Left renal pelvis (tissue), 4 donors: ENCODE measurements at places on chromosomes 4 and X. TPM values are rescaled to one million over a fixed set of nuclear protein-coding genes. Genes with fewer than 3 reads are reported as not detected.

Gene CYBB
- polyA plus RNA-seq = 28.9 TPM

DNA sequence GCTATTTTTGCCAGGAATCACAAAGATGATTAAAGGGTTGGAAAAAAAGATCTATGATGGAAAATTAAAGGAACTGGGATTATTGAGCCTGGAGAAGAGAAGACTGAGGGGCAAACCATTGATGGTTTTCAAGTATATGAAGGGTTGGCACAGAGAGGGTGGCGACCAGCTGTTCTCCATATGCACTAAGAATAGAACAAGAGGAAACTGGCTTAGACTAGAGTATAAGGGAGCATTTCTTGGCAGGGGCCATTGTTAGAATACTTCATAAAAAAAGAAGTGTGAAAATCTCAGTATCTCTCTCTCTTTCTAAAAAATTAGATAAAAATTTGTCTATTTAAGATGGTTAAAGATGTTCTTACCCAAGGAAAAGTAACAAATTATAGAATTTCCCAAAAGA, 75.1 kb downstream of the NPNT start:
- no peak for DNase-seq

Gene REPS2
- 11.7 TPM for polyA plus RNA-seq

GRCh38 chr4:139301821-139302611, at the start of gene NDUFC1:
Gene NDUFC1, minus strand, starts transcription at chr4:139302477. Its CDS starts 6,679 bp downstream, at chr4:139295798.
- peak; percentile 23 for DNase-seq

Gene CPZ
- polyA plus RNA-seq = 40.0 TPM

DNA sequence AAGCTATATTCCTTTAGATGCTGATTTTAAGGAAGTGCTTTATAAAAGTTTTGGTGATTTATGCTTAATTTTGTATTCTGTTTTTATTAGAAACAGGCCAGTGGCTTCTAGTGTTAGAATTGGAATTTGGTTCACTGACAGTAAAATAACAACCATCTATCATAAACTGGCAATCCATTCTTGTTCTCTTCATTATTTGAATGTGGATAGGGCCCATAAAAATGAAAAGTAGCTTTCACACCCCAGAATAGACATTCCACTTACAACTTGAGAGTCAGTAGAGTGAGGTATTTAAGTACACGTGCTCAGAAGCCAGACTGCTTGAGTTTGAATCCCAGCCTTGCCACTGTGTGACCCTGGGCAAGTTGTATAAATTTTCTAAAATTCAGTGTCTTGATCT, 232.4 kb upstream of the CTSO start:
- DNase-seq = no peak

DNA sequence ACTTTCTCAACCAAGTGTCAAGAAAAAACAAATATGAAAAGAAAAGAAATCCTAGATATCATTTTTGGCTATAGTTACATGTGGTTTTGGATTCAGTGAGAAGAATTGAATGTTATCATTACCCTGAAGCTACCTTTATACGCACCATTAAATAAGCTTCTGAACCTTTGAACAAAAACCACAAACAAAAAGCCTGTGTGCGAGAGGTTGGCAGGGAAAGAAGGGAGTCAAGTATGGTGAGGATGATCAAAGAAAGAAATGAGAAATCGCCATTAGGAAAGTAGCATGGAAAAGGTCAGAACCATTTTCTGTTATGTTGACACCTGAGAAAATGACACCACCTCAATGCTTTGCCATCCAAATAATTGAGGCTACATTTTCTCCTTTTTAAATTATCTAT, 1.2 kb upstream of the SLC7A11 start:
- no peak for DNase-seq

DNA sequence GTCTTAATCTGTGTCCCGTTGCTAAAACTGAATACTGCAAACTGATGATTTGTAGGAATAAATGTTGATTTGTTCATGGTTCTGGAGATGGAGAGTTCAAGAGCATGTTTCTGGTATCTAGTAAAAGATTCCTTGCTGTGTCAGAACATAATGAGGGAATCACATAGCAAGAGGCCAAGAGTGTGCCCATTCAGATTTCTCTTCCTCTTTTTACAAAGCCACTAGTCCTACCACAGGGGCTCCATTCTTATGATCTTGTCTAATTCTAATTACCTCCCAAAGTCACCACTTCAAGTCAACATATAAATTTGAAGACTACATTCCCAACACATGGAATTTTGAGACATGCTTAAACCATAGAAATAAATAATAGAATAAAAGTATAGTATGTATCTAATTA, 608.8 kb upstream of the EPHA5 start:
- DNase-seq = no peak

Gene CENPVL1
- polyA plus RNA-seq = 0.32 TPM

Gene SMIM31
- 0.42 TPM for polyA plus RNA-seq

- no peak for DNase-seq
Observed at GRCh38 chr4:184729946-184730345, 4.0 kb downstream of the CENPU start.

GRCh38 chr4:186727169-186727976, 3.7 kb upstream of the FAT1 start:
- no peak for DNase-seq

DNA sequence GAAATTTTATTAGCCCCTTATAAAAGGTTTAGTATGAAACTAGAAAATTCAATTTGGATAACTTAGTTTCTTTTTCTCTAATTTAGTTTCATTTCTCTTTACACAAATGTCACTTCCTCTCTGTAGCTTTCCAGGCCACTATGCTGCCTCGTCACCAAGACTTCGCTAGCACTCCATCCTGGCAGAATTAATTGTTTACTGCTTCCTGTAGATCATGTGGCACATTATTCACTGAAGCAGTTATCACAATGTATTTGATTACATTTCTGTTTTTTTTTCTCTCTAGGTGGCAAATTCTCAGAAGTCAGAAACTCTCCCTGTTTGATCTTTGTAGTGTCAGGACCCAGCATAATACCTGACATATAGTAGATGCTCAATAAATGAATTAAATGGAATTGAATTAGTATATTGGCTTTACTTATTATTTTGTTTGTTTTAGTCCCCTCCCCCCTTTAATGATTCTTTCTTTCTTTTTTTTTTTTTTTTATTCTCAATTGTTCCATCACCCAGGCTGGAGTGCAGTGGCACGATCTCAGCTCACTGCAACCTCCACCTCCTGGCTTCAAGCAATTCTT, 9.3 kb upstream of the SAT1 start:
- DNase-seq = no peak

Gene SFRP2
- polyA plus RNA-seq = 25.4 TPM

DNA sequence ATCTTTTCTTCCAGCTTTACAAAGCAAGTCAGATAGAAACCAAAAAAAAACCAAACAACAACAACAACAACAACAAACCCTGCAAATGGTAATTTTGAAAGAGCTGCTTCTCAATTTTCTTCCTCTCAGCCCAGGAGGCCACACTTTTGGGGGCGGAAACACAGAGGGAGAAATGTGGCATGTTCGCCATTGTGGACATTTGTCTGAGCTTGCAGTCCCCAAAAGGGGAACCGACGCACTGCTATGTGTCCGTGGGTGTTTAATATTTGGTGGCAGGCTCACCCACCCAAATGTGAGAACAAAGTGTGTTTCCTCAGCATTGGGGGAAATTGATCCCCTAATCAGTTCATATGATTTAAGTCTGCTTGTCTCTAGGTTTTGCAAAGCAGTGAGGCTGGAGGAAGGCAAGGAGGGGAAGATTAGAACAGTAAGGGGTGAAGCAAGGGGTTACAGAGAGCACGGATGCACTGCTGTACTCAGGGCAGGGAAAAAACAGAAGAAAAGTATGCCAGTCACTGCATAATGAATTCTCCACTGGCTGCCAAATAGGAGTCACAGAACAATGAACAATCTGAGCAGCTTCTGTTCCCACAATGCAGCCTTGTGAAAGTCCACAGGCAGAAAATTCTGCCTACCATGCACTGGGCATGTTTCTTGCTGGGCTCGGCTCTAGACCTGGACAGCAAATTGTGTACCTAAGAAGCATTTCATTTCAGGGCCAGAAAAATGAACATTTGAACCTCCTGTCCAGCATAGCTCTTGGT, 74.7 kb upstream of the GPM6B start:
- no peak for DNase-seq

- DNase-seq = no peak
Observed at GRCh38 chr4:18756671-18757070, 735.1 kb upstream of the LCORL start.

Gene ELK1
- 30.4 TPM for polyA plus RNA-seq

DNA sequence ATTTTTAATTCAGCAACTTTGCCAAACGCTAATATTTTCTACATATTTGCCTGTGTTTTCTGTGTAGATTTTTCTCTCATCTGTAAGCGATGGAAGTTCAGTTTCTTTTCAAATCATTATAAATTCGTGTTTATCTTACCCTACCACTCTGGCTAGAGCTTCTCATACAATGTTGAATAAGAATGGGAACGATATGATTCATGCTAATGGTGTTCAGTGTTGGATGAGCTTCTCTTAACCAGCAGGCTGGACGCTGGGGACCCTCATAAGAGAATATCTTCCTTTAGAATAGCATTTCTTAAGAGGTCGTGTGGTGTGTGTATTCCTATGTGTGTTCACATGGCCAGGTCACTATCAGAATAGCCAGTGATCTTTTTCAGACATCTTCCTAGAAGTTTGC, 31.0 kb downstream of the NSDHL start:
- DNase-seq = no peak

- no peak for DNase-seq
Observed at GRCh38 chr4:76658231-76659102, 223.4 kb downstream of the SHROOM3 start.

DNA sequence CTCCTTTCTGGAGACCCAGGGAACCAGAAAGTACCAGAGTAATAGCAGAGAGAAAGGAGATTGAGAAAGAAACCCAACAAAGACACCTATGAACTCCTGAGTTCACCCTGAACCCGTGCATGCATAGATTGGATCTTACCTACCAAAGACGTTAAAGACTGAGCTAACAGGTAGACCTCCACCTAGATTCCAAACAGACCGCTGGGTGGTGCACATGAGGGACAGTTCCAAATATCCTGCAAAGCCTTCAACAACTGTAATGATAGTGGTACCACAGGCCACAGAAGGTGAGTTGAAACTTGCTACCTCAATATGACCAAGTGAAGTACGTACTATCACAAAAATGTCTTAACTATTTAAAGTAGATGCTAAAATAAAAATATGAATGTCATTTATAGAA, 34.0 kb upstream of the NR0B1 start:
- DNase-seq = no peak

Gene TMEM255A
- 0.64 TPM for polyA plus RNA-seq

- no peak for DNase-seq
Observed at GRCh38 chr4:140133576-140133975, 20.4 kb downstream of the MAML3 start.

Gene ERAS
- polyA plus RNA-seq = not detected

Gene MAGEB2
- polyA plus RNA-seq = not detected

Gene LINC00632
- polyA plus RNA-seq = 3.7 TPM

DNA sequence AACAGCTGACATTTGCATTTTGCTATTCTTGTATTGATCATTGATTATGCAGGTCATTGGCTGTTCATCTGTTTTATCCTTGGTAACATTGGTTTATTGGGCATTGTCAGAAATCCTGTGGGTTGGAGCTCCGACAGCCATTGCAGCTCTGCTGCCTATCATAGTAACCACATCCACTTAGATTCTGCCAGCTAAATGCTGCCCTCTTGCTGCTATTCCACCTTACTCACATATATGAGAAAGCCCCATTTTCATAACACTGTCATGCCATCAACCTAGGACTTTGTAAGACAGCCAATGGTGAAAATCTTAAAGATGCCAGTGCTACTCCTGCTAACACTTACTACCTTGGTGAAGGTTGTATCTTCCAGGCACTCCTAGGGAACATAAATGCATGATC, 187.3 kb upstream of the CXCL13 start:
- DNase-seq = no peak

Gene NSG1
- polyA plus RNA-seq = 4.8 TPM

Gene SCRG1
- polyA plus RNA-seq = 0.54 TPM

DNA sequence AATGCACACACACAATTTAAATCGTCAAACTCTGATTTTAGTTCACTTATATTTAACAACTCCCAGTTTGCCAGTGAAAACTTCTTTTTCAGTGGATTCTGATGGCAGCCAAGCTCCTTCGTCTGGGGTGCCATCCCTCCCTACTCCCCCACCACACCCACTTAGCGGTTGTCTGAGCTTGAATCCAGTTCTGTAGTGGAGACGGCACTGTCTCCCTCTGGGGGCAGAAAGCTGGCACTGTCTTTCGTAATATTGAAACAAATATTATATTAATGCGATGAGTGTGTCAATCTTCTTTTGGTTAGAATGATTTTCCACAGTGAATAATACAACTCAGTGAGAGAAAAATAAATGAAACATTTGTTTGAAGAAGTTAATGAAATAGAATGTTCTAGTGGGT, 5.4 kb downstream of the MEPE start:
- no peak for DNase-seq

Gene SPARCL1
- 27.1 TPM for polyA plus RNA-seq

Gene USP17L26
- not detected for polyA plus RNA-seq

DNA sequence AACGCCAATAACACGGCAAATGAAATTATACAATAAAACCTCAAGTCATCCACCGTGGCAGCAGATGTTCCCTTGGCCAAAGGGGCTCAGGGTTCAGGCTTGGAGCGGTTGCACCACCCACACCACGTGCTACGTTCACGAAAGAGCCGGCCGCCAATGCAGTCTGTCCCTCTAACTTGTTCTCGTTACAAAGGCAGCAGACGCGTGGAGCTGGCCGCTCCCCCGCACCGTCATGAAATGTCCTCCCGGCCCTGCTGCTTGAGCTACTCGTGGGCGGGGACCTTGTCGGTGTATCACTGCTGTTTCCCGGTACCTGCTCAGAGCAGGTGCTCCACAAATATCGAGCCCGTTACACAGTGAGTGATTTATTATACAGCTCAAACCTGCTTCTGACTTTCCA, 36.4 kb upstream of the MAN2B2 start:
- DNase-seq = no peak
